T-cell (primary cell): ENCODE measurements at places on chromosomes 2 and 18. TPM values are rescaled to one million over a fixed set of nuclear protein-coding genes. Genes with fewer than 3 reads are reported as not detected.

DNA sequence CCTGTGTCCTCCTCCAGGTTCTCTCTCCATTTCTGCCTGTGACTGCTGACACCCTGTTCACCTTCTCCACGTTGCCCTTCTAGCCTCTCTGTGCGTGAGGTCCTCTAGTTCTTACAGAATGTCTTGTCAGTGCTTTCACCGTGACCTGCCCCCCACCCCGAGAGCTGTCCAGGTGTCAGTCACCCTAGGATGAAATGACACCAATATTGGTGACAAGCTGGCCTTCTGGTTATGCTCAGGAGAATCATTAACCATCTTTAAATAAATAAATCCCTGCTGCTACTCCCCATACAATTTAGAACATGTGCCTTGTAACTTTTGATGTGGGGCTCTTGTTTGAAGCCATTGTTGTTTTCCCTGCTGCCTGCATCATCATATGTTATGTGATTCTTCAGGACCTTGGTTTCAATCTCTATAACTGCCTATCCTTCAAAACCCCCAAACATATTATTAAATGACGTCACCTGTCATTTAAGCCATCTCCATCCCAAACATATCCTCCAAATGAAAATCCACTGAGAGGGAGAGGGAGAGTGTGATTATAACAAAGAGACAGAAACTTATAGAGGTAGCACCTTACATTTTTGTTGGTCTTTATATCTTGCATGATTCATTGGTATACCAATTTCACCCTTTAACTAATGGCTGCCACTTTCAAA is 496.3 kb downstream of the PARD3B start:
- no peak overlapping the region for H3K27ac ChIP-seq
- DNase-seq: no peak
- no peaks in the 10 kb centered on the region for H3K27me3 ChIP-seq
- no peaks in the 10 kb centered on the region for H3K4me1 ChIP-seq
- H3K4me3 ChIP-seq: no peak overlapping the region

The DSG1 gene
- total RNA-seq: not detected

The CYS1 gene
- not detected for total RNA-seq

DNA sequence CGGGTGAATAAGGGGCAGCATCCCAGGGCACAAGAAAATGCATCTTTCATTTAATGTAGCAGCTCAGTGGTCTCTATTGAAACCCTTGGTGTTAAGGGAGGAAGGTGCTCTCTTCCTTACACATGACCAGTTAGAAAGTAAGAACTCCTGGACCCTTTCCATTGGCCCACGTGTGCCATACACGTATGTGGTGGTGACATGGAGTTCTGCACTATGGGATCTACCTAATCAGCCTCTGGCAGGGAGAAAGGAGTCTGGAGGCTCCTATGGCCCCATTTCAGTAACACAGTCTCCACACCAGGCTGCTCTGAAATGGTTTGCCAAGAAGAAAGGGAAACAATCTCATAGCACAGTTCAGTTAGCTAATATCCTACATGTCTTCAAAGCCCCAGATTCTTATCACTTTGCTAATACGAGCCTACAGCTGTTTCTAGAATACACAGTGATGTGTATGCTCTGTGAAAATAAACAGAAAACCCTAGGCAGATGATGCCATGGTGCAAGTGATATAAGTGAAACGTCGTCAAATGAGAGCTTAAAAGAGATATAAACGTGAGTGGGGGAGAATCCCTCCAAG is 7.0 kb downstream of the EFEMP1 start:
- no peak overlapping the region for H3K4me3 ChIP-seq
- no peaks in the 10 kb centered on the region for H3K4me1 ChIP-seq
- H3K27ac ChIP-seq: no peak overlapping the region
- no peak for DNase-seq
- no peaks in the 10 kb centered on the region for H3K27me3 ChIP-seq

DNA sequence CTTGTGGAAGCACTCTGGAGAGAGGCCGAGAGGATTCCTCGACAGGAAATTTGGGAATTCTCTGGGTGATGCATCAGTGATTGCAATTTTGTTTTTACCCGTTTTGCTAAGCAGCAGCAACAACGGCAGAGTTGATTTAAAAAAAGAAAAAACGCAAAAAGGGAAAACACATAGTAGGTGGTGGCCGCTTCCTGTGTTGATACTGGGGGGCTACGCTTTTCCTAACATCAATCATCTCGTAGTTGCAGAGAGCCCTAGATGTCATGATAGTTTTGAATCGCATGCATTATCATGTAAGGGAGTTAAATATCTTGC is 271 bp upstream of the RBM43 start:
- peaks cover 10% of the 10 kb centered on the region for H3K4me1 ChIP-seq
- H3K27ac ChIP-seq: peak overlapping the region; percentile 98
- H3K27me3 ChIP-seq: no peaks in the 10 kb centered on the region
- H3K4me3 ChIP-seq: peak overlapping the region; percentile 68
- DNase-seq: no peak

The TGFA gene
- total RNA-seq: 3.7 TPM

The CIB4 gene
- total RNA-seq: not detected

The EMILIN2 gene
- 19.2 TPM for total RNA-seq

DNA sequence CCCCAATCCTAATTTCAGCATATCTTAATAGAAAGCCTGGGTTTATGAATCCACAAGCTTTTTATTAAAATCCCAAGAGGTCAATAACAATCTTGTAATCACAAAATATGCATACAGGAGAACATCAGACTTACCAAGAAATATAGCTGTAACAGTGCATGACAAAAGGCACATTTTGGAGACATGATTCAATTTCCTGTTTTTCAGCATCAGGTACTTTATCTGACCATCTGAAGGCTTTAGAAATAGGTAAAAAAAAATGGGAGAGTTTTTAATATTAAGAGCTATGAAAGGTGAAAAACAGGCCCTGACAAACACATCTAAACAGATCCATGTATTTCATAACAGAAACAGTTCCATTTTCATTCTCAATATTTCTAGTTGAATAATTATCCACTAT is 89.9 kb upstream of the EFEMP1 start:
- DNase-seq: no peak
- peaks cover 2% of the 10 kb centered on the region for H3K27me3 ChIP-seq
- H3K4me3 ChIP-seq: no peak overlapping the region
- H3K4me1 ChIP-seq: no peaks in the 10 kb centered on the region

- no peaks in the 10 kb centered on the region for H3K4me1 ChIP-seq
- no peaks in the 10 kb centered on the region for H3K36me3 ChIP-seq
- no peak for DNase-seq
- H3K4me3 ChIP-seq: no peak overlapping the region
- H3K27me3 ChIP-seq: no peaks in the 10 kb centered on the region
- H3K27ac ChIP-seq: no peak overlapping the region
These were observed 1452.6 kb upstream of the ACVR2A start for GRCh38 chr2:146392186-146392585.

DNA sequence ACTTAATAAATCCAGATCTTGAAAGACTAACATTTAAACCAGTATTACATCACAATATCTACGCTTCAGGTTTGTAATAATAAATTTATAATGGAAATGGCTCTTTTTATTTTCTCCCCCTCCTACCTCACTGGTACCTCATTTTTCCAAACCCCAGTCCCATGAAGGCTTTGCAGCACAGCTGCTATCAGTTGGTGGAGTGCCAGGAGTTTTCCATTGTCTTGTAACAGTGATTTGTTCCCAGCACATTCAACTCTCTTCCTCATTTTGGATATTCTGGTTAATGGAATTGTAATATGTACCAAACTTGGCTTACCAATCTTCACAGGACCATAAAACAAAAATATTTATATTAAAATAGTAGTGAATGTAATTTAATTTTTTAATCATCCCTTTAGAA is 91.2 kb downstream of the VRK2 start:
- H3K27ac ChIP-seq: no peak overlapping the region
- no peak for DNase-seq
- H3K4me3 ChIP-seq: no peak overlapping the region
- H3K36me3 ChIP-seq: peaks cover 3% of the 10 kb centered on the region
- no peaks in the 10 kb centered on the region for H3K27me3 ChIP-seq

The C2orf80 gene
- total RNA-seq: not detected

The SNED1 gene
- total RNA-seq: 69.4 TPM

The LINC00305 gene
- not detected for total RNA-seq

DNA sequence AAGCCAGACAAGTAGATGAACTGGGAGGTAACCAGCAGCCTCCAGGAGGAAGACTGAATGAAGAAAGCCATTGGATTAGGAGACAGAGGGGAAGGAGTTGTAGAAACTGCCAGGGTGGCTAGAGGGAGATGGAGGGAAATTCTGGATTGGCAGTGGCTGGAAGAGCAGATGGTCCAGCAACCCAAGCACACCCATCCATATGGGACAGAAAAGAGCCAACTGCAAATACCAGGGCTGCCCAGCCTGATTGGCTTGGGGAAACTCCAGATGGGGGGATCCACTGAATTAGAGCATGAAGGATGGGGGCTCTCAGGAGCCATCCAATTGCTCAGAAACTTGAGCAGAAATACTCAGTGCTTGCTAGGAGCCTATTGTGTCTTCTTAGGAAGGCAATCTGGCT is 173.5 kb upstream of the EPB41L3 start:
- no peaks in the 10 kb centered on the region for H3K4me1 ChIP-seq
- no peak overlapping the region for H3K4me3 ChIP-seq
- no peaks in the 10 kb centered on the region for H3K27me3 ChIP-seq
- no peak for DNase-seq
- H3K36me3 ChIP-seq: no peaks in the 10 kb centered on the region

The DLGAP1 gene
- 1.8 TPM for total RNA-seq

- no peaks in the 10 kb centered on the region for H3K4me1 ChIP-seq
- H3K27me3 ChIP-seq: no peaks in the 10 kb centered on the region
- no peak for DNase-seq
- no peak overlapping the region for H3K4me3 ChIP-seq
- no peaks in the 10 kb centered on the region for H3K36me3 ChIP-seq
- no peak overlapping the region for H3K27ac ChIP-seq
These were observed 1791.6 kb downstream of the SUCLG1 start for GRCh38 chr2:82667491-82667890.

The CFAP65 gene
- total RNA-seq: not detected

The XIRP2 gene
- total RNA-seq: not detected

DNA sequence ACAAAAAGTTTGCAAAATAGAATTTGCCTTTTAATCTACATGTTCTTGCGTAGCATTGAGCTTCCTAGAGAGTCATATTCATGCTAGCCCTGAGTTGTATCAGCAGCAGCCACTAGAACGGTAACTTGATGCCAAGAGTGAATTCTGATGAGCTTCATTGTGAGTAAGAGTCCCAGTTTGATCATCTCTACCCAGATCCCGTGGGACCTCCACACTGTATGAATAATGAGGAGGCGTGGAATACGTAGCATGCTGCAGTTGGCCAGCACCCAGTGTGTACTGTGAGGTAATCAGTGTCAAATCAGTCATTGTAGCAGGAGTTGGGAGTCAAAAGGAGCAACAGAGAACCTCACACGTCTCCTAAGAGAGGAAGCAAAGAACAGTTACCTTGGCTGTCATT is 197.9 kb downstream of the NEDD4L start:
- no peak overlapping the region for H3K27ac ChIP-seq
- no peak for DNase-seq
- H3K4me3 ChIP-seq: no peak overlapping the region
- no peaks in the 10 kb centered on the region for H3K27me3 ChIP-seq
- H3K4me1 ChIP-seq: no peaks in the 10 kb centered on the region
- H3K36me3 ChIP-seq: no peaks in the 10 kb centered on the region

The LRP2 gene
- total RNA-seq: not detected

DNA sequence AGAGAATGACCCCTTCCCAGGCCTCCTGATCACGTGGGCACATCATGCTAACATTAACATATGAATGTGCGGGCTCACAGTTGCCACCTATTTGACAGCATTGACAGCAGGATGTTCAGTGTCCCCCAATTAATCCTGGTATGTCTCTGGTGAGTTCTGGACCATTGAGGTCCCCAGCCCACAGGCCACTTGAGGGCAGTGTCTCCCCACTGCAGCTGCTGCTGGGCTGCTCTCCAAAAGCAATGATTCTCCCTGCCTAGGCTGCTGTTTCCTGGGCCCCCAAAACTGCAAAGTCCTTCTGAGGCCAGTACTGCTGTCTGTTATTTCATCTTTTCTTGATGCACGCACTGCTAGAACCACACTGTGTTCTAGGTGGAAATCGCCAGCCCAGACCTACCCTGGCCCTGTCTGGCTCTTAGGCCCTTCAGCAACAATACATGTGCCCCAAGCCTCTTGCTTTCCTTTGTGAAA is 52.7 kb upstream of the MAPK4 start:
- no peak overlapping the region for H3K4me3 ChIP-seq
- no peaks in the 10 kb centered on the region for H3K36me3 ChIP-seq
- no peak for DNase-seq
- H3K4me1 ChIP-seq: no peaks in the 10 kb centered on the region
- peaks cover 9% of the 10 kb centered on the region for H3K27me3 ChIP-seq
- H3K27ac ChIP-seq: no peak overlapping the region

DNA sequence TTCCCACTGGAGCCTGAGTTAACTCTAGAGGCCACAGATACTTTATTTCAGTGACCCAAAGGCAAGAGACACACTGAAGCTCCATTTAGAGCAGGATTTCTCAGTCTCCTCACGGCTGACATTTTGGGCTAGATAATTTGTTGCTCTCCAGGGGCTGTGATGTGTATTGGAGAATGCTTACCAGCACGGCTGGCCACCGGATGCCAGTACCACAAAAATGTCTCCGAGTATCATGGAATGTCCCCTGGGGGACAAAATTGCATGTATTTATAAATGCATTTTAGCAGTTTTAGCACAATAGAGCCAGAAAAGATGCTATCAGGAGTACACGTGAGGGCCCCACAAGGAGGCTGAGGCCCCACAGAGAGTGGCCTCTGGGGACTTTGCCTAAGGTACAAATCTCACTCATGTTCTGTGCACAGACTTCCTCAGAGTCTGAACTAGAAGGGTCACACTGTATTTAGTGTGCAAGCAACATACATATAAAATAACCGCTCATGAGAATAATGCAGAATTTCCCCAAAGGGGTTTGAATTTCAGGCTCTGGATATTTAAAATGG is 20.5 kb upstream of the DCC start:
- H3K27me3 ChIP-seq: no peaks in the 10 kb centered on the region
- H3K4me3 ChIP-seq: no peak overlapping the region
- no peak for DNase-seq
- no peaks in the 10 kb centered on the region for H3K4me1 ChIP-seq

DNA sequence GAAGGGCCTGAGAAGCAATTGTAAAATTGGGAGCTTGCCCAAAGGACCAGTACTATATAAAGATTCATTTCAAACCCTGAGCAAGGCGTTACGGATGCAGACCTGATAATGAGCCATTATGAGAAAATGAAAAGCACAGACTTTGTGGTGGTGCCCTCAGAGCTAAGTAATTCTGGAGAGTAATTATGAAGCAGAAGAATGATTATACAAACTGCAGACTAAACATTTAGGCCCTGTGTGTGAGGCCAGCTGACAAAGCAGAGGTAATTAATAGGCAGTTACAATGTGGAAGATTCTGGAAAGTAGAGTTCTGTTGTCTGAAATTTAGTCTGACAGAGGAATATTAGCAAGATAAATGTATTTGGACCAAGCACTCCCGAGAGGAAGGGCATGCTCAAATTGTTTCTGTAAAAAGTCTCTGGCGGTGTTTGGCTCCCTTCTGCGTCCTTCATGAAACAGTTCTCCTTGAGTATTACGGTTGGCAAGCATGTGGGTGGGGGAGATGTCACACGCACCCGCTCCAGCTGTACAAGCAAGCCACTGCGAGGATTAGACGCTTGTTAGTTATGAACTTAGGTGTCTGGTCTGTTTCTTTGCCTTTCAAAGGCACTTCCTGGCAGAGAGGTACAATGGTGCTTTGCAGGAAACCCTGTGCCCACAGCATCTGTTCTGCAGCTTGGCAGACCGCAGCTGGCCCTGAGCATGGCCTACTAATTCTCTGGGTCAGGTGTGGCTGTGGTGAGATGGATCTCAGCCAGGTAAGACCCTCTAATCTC is 45.5 kb downstream of the CDC42EP3 start:
- H3K4me1 ChIP-seq: peaks cover 26% of the 10 kb centered on the region
- H3K36me3 ChIP-seq: peaks cover 3% of the 10 kb centered on the region
- DNase-seq: peak; percentile 42

The SULT1C4 gene
- total RNA-seq: not detected
